ENCODE measurements at places on chromosomes 6 and 20.
A peak's percentile ranks its signal among the peaks of the same experiment; 100 is the strongest.

DNA sequence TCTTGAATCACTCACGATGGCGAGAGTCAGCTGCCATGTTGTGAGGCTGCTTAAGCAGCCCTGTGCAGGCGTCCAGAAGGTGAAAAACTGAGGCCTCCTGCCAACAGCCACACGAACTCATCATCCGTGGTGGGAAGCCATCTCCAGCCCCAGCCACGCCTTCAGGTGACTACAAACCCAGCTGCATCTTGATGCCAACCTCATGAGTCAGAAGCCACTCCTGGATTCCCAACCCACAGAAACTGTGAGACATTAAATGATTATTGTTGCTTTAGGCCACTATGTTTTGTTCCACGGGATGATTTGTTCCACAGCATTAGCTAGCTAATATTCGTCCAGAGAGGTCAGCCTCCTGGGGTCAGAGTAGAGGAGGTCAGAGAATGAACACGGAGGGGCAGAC, 80.5 kb downstream of the SNX5 start:
- DNase-seq: peak; percentile 37

DNA sequence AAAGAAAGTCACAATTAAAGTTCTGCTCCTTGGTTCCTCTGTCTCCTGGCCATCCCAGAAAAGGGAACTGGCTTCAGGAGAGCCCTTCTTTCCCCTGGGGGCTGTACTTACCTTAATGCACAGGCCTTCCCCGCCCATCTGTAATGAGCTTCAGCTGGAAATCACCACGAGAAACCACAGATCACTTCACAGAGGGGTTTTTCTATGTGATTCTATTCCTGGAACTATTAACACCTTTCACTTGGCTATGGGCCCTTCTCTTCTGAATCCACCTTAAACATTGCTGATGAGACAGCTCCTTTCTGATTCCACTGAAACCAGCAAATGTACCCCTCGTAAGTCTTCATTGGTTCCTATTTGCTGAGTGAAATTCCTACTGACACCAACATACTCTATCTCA, 80.7 kb downstream of the FOXF2 start:
- no peak for DNase-seq

- DNase-seq: no peak
Measured at GRCh38 chr20:40698281-40698680, 9.2 kb upstream of the MAFB start.

DNA sequence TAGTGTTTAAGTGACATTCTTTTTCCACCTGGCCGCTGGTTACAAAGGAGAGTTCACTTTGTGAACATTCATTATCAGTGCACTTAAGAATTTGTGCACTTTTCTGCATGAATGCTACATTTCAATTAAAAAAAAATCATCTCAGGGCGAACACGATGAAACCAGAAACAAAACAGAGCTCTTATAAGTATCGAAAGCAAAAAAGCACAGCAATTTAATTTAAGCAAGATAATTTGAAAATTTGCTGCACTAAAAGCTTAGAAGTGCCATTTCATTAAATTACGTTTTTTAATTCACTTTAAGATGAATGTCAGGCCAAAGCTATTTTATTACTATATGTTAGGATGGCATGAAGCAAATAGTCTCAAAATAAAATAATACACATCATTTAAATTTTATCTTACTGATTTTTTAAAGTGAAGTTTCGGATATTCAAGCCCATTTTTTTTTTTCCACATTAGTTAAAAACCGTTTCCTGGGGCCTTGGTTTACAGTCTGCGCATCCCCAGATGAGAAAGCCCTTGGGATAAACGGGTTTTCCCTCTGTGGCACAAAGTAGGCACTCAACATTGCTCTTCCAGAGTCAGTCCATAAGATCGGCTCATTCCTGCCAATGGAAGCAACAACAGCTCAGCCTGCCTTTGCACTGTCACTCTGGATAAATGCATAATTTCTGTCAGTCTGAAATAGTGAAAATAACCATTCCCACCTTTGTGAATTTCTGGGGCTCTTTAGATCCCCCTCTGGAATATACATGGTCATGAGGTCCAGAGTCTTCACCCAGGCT, 80.1 kb downstream of the FYN start:
- DNase-seq: no peak

GRCh38 chr6:136529710-136530109, 20.5 kb downstream of the MAP7 start:
- DNase-seq: no peak

DNA sequence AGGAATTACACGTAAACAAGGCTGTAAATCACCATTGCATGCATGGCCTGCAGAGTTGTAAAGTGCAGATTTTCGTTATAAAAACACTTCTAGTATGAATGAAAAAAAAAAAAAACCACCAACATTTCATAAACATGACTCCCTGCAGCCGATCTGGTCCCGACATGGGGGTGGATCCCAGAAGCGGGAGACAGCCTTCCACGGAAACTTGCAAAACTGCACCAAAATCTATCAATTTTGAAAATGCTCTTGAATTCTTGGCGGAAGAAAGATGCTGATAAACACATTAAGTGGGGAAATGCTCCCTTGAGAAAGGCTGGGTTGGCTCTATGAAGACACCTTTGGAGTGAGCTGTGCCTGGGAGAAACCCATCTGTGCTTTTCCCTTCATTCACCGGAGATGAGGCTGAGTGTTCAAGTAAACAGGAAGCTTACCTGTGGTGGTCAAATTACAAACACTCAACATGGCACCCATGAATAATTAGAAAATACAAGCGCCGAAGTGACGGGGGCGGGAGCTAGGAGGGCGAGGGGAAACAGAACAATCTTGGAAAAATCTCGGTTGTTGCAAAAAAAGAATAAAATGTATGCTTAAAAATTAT, 845 bp upstream of the ANKRD60 start:
- no peak for DNase-seq

- DNase-seq: peak; percentile 94
Measured at GRCh38 chr6:7479801-7480266, 61.6 kb upstream of the DSP start.

DNA sequence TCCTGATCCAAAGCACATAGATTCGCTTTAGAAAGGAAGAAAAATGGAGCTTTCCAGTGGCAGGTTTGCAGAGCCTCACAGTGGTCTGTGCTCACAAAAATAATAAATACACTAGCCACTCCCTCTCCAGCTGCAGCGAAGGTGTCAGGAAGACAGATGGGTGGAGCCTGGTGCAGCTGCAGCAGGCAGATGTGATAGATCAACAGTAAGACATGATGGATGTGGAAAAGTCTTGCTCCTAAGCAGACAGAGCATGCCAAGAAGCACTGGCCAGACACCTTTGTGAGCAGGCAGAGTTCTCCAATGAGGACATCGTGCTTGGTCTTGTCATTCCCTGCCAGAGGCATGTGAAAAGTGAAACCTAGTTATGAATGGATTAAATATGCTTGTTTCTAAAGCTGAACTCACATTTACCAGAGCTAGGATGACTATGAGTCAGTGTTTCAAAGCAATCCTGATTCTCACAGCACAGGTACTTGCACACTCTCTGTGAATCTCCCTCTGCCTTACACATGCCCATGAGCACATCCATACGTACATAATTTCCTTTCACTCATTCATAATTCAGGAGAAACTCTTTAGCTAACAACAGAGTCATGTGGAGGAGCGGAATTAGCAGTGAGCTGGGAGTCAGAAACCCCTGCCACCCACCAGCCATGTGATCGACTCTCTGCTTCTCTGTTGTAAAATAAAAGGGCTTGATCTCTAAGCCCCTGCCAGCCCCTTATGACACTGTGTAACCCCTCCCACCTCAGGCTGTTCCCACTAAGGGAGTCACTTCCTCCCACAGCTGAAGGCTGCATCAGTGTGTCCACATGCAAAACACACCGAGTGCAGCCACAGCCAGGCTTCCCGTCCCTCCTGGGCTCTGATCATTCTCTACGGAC, 111.2 kb downstream of the SCML4 start:
- DNase-seq: no peak

- no peak for DNase-seq
Measured at GRCh38 chr6:33085627-33086026, 9.8 kb downstream of the HLA-DPB1 start.

DNA sequence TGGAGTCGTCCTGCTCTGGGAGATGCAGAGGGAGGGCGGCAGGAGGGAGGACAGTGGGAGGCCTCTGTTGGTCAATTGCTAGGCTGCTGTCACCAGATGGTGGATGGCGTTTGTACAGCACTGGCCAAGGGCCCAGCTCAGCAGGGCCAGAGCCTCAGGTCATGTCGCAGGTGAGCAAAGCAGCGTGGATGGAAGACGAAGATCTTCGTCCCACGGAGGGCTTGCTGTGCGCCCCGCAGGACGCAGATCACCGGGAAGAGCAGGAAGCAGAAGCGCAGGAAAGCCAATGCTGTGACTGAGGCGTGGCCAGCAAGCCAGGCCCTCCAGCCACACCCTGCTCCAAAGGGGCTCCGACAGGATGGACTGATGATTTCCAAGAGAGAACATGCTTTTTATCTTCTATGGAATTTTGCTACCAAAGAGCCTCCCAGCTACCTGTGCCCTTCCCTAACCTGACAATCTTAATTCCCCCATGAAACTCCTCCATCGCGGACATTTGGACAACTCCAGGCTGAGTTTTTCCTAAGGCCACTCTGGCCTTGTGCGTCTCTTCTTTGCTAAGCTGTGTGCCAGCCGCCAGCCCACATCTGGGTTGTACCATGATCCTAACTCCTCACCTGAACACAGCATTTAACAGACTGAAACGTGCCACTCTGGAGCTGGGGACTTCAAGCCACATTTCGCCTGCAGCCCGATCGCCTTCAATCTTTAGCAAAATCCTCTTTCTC, 3.5 kb upstream of the SLCO4A1 start:
- no peak for DNase-seq

- no peak for DNase-seq
Measured at GRCh38 chr6:13572951-13573654, 1.3 kb upstream of the SIRT5 start.

DNA sequence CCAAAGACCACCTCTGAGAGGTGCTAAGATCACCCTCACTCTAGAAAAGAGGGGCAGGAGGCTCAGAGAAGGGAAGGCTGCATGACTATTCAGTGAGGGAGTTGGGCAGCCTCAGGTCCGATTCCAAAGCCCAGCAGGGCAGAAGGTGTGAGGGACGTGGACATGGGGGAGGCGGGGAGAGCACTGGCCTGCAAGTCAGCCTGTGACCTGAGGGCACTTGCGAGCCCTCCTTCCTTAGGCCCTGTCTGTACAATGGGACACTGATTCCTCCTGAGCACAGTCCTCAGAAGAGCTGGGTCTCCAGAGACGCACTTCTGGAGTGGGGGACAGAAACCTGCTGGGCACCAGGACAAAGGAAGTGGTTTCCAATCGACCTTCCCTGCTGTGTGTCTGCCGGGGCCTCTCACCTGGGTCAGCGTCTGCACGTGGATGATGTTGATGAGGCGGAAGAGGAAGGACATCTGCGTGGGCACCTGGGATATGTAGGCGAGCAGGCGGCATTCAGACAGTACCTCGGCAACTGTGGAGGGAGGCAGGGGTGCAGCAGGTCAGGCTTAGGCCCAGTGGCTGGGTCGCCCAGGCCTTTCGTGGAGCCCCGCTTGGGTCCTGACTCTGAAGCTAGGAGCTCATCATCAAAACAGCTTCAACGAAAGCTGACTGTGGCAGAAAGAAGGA, 48.5 kb downstream of the MYH7B start:
- no peak for DNase-seq

DNA sequence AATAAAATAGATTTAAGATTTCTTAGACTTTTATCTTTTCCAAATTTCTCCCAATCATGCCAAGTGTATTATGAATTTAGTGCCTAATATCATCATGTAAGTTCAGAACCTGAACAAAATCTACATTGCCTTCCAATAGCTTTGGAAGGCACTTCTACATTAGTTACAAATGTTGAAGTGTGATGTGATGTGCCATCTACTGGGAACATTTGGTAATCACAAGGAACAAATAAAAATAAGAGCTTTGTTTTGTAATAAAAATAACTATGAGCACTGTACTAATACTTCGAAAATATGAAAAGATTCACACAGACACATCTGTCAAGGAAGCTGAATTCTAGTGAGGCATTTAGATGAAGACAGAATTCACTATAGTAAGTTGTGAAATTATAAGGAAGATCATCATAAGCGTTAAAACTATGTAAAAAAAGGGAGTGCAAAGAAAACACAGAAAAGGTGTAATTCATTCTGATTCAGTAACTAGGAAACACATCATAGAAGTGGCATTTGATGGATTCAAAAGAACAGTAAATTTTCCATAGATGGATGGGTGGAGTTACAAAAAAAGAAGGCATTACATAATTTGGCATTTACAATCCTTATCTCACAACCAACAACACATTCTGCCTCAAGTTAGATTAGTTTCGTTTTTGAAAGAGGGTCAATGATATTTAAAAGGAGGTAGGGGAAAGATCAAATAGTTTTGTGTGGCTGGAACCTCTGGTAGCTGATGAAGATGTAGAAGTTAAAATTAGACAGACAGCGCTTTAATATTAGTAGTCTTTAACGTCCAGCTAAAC, 161.0 kb downstream of the ASCC3 start:
- peak; percentile 7 for DNase-seq

DNA sequence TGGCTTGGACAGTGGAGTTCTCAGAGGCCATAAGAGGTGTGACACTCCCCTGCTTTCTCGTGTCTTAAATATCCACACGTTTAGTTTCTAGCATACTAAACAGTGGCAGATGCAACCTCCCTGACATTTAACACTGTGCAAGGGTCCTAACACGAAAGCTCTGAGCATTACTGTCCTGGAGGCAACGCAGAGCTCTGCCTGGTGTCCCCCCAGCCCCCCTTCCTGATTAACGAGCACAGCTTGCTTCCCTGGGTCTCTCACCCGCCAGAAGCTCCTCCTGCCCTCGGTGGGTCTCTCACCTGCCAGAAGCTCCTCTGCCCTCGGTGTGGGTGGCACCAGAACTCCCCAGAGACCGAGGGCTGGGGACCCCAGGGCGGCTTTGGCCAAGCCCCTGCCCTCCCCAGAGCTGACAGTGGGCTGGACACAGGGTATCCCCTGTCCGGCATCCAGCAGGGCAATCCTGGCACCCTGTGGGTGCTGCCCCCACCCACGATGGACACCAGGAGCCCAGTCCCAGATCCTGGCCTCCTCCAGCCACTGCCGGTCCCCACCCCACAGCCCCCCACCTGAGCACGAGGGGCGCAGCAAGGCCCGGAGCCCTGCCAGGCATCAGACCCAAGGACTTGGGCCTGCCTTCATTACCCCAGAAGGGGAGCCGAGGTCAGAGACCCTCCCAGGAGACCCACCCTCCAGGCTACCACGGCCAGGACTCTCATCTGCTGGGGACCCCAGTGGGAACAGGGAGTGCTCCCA, 12.4 kb upstream of the KCNQ2 start:
- no peak for DNase-seq
